ENCODE measurements at places on chromosomes 2 and 18.

GRCh38 chr2:11337909-11338308, 6.5 kb downstream of the ROCK2 start:
- DNase-seq = no peak

- no peak for DNase-seq
Measured at GRCh38 chr2:29245742-29246382, 130.6 kb downstream of the CLIP4 start.

- no peak for DNase-seq
Measured at GRCh38 chr2:73072416-73072815, 904 bp upstream of the SFXN5 start.

DNA sequence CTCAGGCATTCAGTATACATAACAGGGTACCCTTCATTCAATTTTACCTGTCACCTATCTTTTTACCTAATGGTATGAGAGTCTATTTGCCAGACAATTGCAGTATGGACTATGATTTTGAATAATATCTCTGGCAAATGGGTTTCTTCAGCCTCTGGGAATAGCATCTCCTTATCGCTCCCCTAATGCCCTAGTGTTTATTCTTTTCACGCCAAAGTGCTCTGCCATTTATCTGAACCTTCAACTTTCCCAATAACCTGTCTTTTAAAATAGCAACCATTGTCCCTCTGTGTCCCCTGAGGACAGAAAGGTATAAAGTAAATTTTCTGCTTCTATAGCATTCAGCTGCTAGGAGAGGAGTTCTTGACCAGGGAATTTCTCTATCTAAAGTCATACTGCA, 45.0 kb upstream of the FSHR start:
- DNase-seq = no peak

- no peak for DNase-seq
Measured at GRCh38 chr2:111199840-111200239, 79.1 kb downstream of the BCL2L11 start.

- no peak for DNase-seq
Measured at GRCh38 chr2:32683520-32684086, 55.8 kb downstream of the TTC27 start.

- DNase-seq = no peak
Measured at GRCh38 chr2:47043142-47043890, 111.8 kb downstream of the STPG4 start.

GRCh38 chr2:117825437-117825836, 10.9 kb downstream of the DDX18 start:
- DNase-seq = no peak

GRCh38 chr2:20471902-20472559, 25.2 kb downstream of the RHOB start:
- no peak for DNase-seq

Data from activated naive CD4-positive, alpha-beta T cell (primary cell).